Stimulated activated CD4-positive, alpha-beta T cell treated with anti-CD3 and anti-CD28 coated beads, Interleukin-1b, Interleukin-23, amount 100 ng/mL, for 48 hours (primary cell): ENCODE measurements at places on chromosomes 5 and 9.

DNA sequence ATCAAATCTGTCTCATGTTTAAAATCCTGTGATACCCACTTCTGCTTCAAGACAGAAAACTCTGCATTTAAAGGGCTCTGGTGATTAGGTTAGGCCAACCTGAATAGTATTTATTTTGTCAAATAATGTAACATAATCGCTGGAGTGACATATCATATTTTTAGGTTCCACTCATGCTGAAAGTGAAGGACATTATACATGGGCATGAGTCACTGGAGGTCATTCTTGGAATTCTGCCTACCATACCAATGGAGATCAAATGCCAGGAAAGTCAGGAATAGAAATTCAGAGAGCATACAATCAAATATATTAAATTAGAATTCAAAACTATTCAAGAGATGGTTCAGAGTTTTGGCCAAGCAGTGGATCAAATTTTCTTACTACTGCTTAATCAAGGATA is 97.1 kb upstream of the PRSS3 start:
- no peak for DNase-seq

GRCh38 chr5:81495286-81495685 is 101.4 kb upstream of the ACOT12 start:
- DNase-seq, result no peak

DNA sequence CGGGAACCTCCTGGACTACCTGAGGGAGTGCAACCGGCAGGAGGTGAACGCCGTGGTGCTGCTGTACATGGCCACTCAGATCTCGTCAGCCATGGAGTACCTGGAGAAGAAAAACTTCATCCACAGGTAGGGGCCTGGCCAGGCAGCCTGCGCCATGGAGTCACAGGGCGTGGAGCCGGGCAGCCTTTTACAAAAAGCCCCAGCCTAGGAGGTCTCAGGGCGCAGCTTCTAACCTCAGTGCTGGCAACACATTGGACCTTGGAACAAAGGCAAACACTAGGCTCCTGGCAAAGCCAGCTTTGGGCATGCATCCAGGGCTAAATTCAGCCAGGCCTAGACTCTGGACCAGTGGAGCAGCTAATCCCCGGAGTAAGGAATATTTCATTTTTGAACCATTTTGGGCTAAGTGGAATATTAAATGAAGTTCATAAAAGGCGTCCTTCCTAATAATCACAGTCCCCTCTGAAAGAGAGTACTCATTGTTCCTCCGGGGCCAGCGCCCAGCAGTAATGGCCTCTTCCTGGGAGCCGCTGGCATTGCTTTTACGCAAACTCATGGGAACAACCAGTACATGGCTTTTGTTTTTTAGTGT is 23.6 kb downstream of the QRFP start:
- no peak for DNase-seq

DNA sequence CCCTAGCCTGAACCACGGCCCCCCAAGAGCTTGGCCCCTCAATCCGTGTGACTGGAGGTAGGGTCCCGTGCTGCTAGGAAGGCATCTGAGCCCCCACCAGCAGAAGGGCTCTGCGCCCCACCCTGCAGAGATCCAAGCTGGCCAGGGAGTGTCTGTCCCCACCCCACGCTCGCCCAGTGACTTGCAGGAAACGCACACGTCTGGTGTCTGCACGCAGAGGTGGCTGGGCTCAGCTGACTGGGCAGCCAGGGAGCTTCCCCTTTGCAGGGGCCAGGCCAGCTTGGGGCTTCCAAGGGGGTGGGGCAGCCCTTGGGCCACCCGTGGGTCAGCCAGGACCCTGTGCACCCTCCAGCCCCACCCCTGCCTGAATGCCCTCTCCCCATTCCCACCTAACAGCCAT is 24.3 kb downstream of the NOTCH1 start:
- no peak for DNase-seq

DNA sequence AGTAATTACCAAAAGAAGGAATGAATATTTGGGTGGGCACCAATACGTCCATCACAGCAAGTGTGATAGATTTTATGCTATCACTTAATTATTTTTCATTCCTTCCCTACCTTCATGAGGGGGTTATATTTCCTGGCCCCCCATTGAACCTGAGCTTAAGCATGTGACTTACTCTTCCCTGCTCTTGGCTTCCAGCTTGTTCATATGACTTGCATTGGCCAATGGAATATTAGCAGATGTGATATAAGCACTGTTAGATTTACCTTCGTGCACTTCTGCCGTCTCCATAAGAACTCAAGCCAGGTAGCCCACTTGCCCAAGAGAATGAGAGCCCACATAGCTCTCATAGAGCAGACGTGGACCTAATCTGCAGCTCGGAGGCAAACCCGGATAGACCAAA is 99.1 kb upstream of the SMARCA2 start:
- DNase-seq, result no peak

DNA sequence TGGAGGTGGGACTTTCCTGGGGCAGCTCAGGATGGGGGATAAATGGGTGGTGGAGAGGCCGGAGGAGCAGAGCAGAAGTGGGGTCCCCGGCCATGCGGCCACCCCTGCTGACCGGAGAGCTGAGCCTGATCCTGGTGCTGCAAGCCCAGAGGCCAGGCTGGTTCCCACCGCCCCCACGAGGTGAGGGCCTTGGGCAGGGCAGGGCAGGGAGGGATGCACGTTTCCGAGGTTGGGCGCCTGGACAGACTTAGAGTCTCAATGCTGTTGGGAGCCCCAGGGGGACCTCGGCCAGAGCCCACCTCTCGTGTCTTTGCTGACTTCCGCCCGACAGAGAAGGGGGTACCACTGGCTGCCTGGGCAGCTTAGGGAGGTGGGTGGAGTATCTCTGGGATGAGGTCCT is 5.5 kb downstream of the OBP2A start:
- no peak for DNase-seq

GRCh38 chr5:99438619-99439018 is 509.8 kb upstream of the CHD1 start:
- no peak for DNase-seq

DNA sequence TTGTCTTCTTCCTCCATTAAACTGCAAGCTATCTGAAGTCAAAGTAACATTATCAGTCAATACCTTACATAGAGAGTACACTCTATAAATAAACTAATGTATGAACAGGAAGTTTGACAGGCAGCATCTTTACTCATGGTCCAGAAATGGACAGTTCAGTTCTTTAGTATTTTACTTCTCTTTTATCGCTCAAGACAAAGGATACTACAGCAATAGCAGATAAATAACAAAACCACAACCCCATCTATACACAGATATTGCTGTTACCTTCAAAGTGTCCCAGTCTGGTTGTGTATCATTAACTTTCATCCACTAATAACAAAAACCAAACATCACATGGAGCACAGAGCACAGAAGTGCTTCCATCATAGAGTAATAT is 46.4 kb downstream of the SEMA5A start:
- DNase-seq, result no peak

DNA sequence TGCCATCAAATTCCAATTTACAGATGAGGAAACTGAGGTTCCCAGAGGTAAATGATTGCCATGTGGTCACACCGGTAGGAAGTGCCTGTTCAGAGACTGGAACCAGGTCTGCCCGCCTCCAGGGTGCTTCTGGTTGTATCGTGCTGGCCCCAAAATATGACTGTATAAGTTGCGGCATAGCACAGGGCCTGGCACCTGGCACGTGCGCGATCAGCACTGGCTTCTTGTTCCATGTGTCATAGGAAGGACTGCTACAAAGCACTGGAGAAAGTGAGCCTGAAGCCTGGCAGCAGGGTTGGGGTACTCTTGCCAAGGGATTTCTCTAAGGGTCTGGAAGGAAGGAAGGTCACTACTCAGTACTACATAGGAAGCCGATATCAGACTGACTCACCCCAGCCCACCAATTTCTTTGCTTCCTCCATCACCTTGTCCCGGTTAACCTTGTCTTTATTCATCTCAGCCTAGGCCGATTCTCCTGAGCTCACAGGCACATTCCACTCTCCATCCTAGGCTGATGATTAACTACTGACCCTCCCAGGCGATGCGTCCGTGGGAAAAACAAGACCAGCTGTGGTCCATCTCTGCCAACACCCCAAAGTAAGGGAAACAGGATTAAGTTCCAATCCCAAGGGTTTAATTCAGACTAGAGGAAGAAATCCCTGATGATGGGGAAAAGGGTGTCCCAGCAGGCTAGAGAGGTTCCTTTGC is 1.8 kb downstream of the HRH2 start:
- DNase-seq, result peak; percentile 26

- no peak for DNase-seq
These were observed 5.3 kb upstream of the TRIM41 start for GRCh38 chr5:181217803-181218062.

GRCh38 chr5:132456296-132456986 is 34.1 kb downstream of the IRF1 start:
- peak; percentile 50 for DNase-seq

DNA sequence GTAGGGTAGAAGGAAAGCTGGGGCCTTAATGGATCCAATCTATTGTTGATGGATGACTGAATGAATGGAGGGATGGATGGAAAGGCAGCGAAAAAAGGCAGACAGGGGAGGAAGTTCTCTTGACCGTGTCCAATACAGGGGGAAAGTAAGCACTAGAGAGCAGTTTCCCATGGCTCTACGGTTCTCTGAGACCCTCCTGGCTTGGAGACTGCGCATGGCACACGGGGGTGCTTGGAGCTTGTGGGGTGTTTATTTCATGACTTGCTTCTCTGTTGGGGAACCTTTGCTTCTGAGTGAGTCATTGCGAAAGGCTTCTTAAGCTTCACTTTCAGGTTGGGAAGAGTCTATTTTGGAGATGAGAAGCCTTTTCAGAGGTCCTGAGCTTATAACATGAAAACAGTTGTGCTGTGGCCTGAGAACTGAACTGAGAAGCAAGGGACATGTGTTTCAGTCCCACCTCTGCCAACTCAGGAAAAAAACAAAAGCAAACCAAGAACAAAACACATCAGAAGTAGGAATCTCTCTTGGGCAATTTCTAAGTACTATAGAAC is 12.8 kb upstream of the TEX48 start:
- DNase-seq, result peak; percentile 29

- DNase-seq, result no peak
These were observed 597.5 kb upstream of the MEF2C start for GRCh38 chr5:89480406-89481007.

GRCh38 chr5:93637697-93638096 is 54.7 kb downstream of the NR2F1 start:
- DNase-seq, result no peak

- DNase-seq, result no peak
These were observed 49.2 kb upstream of the STXBP1 start for GRCh38 chr9:127562841-127563401.

GRCh38 chr5:20157089-20157488 is 169.1 kb upstream of the CDH18 start:
- DNase-seq, result no peak

DNA sequence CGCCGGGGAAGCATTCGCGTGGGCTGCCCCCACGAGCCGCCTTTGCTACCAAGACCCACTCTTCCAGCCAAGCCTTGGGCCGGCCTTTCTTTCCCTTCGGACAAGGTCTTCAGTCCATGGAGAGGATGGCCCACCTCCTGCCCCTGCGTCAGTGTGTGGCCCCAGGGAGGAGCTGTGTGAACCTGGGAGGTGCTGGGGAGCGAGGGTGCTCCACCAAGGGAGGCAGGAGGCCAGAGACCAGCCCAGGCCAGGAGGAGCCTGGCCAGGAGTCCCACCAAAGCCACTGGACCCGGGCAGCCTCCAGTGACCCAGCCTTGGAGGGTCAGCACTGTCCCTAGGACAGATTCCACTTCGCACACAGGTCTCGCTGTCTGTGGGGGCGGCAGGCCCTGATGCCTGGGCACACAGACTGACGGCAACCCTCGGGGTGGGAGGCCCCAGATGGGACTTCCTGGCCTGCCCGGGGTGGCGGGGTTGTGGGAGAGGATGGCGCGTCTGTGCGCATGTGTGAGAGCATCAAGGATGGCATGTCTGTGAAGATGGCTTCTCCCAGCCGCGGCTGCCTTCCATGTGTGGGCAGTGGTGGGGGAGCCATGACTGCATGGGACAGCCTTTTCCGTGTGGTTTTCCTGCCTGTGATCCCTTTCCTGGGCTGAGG is 113.3 kb upstream of the LPCAT1 start:
- DNase-seq, result no peak

DNA sequence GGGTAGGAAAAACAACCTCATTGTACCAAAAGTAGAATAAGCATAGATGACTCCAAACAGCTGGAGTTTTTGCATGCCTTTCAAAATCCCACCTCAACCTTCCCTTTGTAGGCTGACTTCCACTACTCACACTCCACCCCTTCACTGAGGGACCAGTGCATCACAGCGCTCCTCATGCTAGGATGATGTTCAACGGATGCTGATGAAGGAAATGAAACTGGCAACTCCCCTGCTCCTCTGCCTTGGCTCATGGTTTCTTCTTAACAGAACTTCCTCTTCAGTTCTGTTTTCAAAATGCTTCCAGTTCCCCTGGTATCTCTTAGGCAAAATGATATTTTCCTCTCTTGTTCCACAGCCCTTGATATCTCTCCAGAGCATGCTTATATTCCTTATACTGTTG is 29.0 kb downstream of the LIFR start:
- no peak for DNase-seq

DNA sequence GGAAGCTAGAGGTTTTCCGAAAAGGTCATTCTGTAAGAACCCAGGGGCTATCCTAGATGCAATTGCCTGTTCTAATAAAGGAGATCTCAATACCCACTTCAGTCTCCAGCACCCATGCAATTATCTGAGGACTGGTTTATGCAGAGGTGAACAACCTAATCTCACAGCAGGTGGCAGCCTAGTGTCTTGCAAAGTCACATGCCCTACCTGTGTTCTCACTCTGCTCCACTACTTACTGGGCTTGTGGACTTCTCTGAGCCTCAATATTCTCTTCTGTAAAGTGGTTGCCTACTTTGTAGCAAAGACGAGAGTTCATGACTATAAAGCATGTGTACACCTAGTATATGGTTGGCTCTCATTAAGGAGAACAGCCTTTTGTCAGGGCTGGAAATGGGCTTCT is 21.0 kb upstream of the ALDH1B1 start:
- no peak for DNase-seq
